ENCODE measurements at places on chromosomes 16 and 17.

DNA sequence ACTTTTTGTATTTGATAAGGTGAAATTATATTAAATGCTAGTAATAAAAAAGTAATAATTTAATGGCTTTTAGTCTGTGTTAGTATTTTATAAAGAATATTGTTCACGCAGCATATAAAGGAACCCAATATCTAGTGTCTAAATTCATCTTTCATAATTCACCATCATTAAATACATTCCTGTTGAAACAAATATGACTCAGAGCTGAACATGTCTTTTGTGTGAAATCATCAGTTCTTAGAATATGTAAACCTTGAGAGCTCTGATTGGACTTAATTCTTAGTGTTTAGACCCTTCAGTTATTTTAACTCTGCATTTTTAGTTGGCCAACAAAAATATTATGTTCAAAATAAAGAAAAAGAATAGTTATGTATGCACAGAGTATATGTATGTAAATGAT lies 71.8 kb downstream of the ABHD15 start:
- DNase-seq: no peak

GRCh38 chr17:32486701-32487472 lies at the start of gene CDK5R1:
CDK5R1 (plus strand) TSS chr17:32486993; CDS start chr17:32487621, 628 bp downstream.
- peak; percentile 79 for DNase-seq

GRCh38 chr17:74712756-74713155 lies at the start of gene CD300LF:
CD300LF (minus strand) TSS chr17:74712923; CDS start chr17:74712866, 57 bp downstream.
- DNase-seq: no peak

DNA sequence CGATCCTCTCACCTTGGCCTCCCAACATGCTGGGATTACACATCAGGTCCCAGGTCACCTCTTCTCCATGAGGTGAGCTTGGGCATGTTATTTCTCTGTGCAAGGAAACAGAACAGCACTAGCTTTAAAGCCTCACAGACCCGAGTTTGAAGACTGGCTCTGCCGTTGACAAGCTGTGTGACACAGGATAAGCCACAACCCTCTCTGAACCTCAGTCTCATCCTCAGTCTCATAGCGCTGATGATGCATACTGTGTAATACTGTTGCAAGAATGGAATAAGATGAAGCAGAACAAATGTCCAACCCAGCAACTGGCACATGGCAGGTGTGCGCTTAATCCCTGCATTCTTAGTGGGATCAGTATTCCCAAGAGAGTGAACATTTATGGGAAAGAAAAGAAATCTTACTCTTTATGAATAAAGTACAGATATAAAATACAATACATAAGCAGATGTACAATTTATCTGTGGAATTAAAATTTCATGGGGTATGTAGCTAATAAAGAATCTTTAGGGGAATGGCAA lies 43.5 kb downstream of the ABAT start:
- no peak for DNase-seq

DNA sequence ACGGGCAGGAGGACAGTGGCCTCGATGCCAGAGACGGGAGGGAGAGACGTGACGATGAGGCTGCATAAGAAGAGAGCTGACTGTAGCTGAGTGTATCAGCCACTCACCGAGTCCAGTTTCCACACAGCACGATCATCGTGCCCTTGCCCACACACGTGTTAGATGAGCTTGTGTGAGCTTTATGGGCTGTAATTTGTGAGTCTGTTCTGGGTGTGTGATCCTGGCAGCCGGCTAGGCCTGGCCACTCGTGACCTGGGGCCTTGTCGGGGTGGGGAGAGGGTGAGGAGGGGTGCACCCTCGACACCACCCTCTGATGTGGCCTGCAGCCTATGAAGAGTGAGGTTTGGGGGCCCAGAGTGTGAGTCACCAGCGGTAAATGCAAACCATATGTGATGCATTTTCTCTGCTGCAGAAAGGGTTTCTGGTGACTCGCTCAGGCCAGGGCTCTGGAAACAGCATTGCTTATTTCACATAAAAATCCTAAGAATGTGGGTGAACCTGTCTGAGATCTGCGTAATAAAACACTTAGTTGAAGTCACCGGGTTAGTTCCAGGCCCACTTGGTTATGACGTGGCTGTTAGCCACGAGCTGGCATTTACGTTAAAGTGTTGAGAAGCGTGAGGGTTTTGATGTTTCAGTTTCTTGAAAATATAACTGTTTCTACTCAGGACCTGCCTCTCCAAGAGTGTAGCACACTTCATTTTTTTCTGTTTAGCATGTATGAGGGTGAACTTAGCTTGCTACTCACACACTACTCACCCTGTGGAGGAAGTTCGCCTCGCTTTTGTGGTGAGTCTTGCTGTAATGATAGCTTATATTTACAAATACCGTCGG lies 4.2 kb downstream of the METRNL start:
- DNase-seq: no peak
